ENCODE measurements at places on chromosomes 2 and 18. TPM values are rescaled to one million over a fixed set of nuclear protein-coding genes. Genes with fewer than 3 reads are reported as not detected.

Gene SERPINB4
- total RNA-seq, result not detected

Gene DSG2
- total RNA-seq, result 8.9 TPM

Gene INPP5D
- 0.83 TPM for total RNA-seq

Gene RETSAT
- 48.9 TPM for total RNA-seq

Gene MEIS1
- total RNA-seq, result 29.5 TPM

Gene FNDC4
- 31.8 TPM for total RNA-seq

All from smooth muscle cell of the coronary artery (primary cell).